ENCODE measurements at places on chromosomes 2 and 18. TPM values are rescaled to one million over a fixed set of nuclear protein-coding genes. Genes with fewer than 3 reads are reported as not detected.

The POU3F3 gene
- total RNA-seq, result not detected

GRCh38 chr18:25187521-25188192 is 164.3 kb downstream of the ZNF521 start:
- no peak for DNase-seq
- no peaks in the 10 kb centered on the region for H3K4me1 ChIP-seq
- no peak overlapping the region for H3K27ac ChIP-seq
- no peaks in the 10 kb centered on the region for H3K27me3 ChIP-seq
- no peaks in the 10 kb centered on the region for H3K36me3 ChIP-seq

The UGT1A4 gene
- not detected for total RNA-seq

- DNase-seq, result no peak
- no peaks in the 10 kb centered on the region for H3K36me3 ChIP-seq
- no peaks in the 10 kb centered on the region for H3K4me1 ChIP-seq
- H3K4me3 ChIP-seq, result no peak overlapping the region
- no peaks in the 10 kb centered on the region for H3K27me3 ChIP-seq
Observed at GRCh38 chr2:237629739-237630138, 2.4 kb downstream of the LRRFIP1 start.

The KRCC1 gene
- total RNA-seq, result 63.6 TPM

- H3K27me3 ChIP-seq, result no peaks in the 10 kb centered on the region
- H3K27ac ChIP-seq, result no peak overlapping the region
- no peak overlapping the region for H3K4me3 ChIP-seq
Observed at GRCh38 chr18:61765097-61765496, 127.7 kb downstream of the RNF152 start.

DNA sequence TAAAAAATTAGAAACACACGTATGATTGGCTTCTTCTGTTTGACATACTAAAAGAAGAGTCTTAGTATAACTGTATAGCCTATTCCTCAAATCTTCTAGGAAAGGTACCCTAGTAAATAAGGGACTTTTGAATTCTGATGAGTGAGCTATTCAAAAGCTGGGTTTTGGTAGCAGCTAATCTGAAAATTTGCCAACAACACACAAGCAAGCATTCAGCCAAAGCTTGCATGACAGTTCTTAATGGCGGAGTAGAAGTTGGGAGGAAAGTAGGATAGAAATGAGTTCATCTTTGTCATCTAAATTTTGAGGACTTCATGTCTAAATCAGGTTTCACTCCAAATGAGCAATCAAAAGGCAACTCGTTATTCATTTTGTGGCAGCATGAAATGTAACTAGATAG is 813.0 kb downstream of the MBD2 start:
- no peak overlapping the region for H3K4me3 ChIP-seq
- H3K36me3 ChIP-seq, result no peaks in the 10 kb centered on the region
- H3K27me3 ChIP-seq, result 0 out of 2 replicates have a peak, but pooled peaks cover 2% of the 10 kb centered on the region

GRCh38 chr2:202299712-202300111 is 34.1 kb downstream of the NOP58 start:
- DNase-seq, result no peak
- no peak overlapping the region for H3K4me3 ChIP-seq
- H3K4me1 ChIP-seq, result no peaks in the 10 kb centered on the region
- no peaks in the 10 kb centered on the region for H3K27me3 ChIP-seq
- peaks cover 78% of the 10 kb centered on the region for H3K36me3 ChIP-seq
- no peak overlapping the region for H3K27ac ChIP-seq

DNA sequence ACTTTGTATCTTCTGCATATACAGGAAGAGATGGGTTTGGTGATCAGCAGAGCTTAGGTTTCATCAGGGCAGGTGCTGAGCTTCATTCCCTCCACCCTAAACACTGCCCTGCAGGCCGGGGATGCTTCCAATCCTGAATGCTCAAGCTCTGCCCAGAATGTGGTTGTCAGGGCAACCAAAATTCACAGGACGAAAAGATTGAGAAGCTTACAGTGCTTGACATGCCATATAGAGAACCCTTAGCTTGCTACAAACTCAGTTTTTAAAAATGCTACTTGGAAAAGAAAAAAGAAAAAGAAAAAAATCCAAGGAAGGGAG is 65.6 kb downstream of the SH3RF3 start:
- H3K27me3 ChIP-seq, result no peaks in the 10 kb centered on the region
- no peaks in the 10 kb centered on the region for H3K36me3 ChIP-seq
- peak overlapping the region; percentile 86 for H3K27ac ChIP-seq
- DNase-seq, result no peak

The ITGB6 gene
- total RNA-seq, result not detected

GRCh38 chr2:16974688-16975087 is 309.1 kb upstream of the CYRIA start:
- no peaks in the 10 kb centered on the region for H3K27me3 ChIP-seq
- DNase-seq, result no peak
- no peaks in the 10 kb centered on the region for H3K4me1 ChIP-seq
- H3K4me3 ChIP-seq, result no peak overlapping the region
- H3K36me3 ChIP-seq, result no peaks in the 10 kb centered on the region
- no peak overlapping the region for H3K27ac ChIP-seq

- no peaks in the 10 kb centered on the region for H3K36me3 ChIP-seq
- H3K27ac ChIP-seq, result no peak overlapping the region
- no peaks in the 10 kb centered on the region for H3K4me1 ChIP-seq
Observed at GRCh38 chr2:10863837-10864236, 47.9 kb upstream of the KCNF1 start.

GRCh38 chr2:207766697-207767460 is 2.8 kb downstream of the FZD5 start:
- H3K27me3 ChIP-seq, result no peaks in the 10 kb centered on the region
- no peaks in the 10 kb centered on the region for H3K36me3 ChIP-seq
- peaks cover 60% of the 10 kb centered on the region for H3K4me1 ChIP-seq
- no peak overlapping the region for H3K27ac ChIP-seq
- no peak for DNase-seq
- no peak overlapping the region for H3K4me3 ChIP-seq

GRCh38 chr18:9615280-9615797 is 980 bp upstream of the PPP4R1 start:
- no peak overlapping the region for H3K27ac ChIP-seq
- no peaks in the 10 kb centered on the region for H3K27me3 ChIP-seq
- no peak for DNase-seq
- H3K36me3 ChIP-seq, result peaks cover 10% of the 10 kb centered on the region
- H3K4me3 ChIP-seq, result peak overlapping the region; percentile 70

The LRRC30 gene
- not detected for total RNA-seq

DNA sequence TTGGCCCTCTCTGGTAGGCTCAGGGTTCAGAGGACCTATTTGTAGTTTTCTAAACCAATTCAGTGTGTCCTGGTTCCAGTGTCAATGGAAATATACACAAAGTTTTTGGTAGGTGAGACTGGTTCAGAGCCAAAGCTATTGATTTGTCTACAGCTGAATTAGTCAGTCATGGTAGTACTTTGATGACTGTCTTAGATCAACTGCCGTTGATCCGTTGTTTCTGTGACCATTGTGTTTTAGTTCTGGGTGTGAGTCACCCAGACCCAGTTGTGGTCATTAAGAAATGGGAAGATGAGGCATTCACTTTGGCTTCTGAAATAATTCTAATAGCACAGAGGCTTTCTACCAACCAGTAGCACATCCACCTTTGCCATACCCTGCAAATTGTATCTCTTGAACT is 16.0 kb upstream of the RPE start:
- no peaks in the 10 kb centered on the region for H3K36me3 ChIP-seq
- no peak for DNase-seq
- H3K4me3 ChIP-seq, result no peak overlapping the region
- H3K27ac ChIP-seq, result no peak overlapping the region
- peaks cover 12% of the 10 kb centered on the region for H3K4me1 ChIP-seq

The ACVR1C gene
- not detected for total RNA-seq

The STPG4 gene
- total RNA-seq, result not detected

DNA sequence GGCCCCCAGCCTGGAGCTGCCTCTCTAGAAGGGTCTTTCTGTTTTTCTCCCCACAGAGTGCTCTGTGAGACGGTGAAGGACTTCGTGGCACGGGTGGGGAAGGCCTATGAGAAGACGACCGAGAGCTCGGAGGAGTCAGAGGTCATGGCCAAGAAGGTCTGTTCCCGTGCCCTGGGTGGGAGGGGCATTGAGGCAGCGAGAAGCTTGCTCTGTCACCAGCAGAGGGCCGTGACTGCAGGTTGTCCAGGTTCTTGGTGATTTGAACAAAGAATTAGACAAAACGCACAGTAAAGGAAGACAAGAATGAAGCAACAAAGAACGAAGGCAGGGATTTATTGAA is 93.9 kb downstream of the DGKD start:
- no peaks in the 10 kb centered on the region for H3K36me3 ChIP-seq
- no peak overlapping the region for H3K27ac ChIP-seq
- no peaks in the 10 kb centered on the region for H3K4me1 ChIP-seq
- no peaks in the 10 kb centered on the region for H3K27me3 ChIP-seq

DNA sequence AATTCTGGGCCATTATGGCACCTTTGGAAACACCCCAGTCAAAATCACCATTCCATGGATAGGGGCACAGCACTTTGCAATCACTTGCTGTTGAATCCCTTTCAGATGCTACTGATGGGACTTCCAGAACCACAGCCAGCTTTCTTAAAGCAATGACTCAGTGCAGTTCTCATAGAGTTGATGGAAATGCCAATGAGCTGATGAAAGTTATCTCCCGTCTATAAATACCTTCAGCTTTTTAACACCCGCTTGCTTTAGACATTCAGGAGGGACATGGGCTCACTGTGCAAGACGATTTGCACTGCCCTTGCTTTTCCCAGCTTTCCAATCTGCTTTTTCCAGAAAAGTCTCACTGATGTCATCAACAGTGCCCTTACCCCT is 66.7 kb upstream of the RPL31 start:
- no peaks in the 10 kb centered on the region for H3K36me3 ChIP-seq
- peaks cover 5% of the 10 kb centered on the region for H3K4me1 ChIP-seq
- no peaks in the 10 kb centered on the region for H3K27me3 ChIP-seq

DNA sequence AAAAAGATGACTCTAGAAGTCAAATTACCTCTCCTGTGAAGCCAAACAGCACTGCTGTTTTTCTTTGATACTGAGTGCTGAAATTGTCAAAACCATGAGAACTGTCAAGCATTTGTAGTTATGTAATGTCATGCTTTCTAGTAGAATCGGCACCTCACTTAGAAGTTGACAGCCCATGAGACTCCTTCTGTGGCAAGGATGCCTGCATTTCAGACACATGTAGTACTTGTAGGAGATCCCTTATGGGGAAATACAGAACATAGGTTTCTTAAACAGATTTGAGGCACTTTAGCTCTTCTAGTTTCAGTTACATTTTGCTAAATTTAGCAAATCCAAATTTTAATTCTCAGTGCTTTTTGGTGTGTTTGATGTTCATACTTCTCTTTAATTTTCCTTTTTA is 15.7 kb downstream of the ZNF407 start:
- H3K36me3 ChIP-seq, result no peaks in the 10 kb centered on the region
- H3K4me3 ChIP-seq, result no peak overlapping the region
- H3K27me3 ChIP-seq, result no peaks in the 10 kb centered on the region

DNA sequence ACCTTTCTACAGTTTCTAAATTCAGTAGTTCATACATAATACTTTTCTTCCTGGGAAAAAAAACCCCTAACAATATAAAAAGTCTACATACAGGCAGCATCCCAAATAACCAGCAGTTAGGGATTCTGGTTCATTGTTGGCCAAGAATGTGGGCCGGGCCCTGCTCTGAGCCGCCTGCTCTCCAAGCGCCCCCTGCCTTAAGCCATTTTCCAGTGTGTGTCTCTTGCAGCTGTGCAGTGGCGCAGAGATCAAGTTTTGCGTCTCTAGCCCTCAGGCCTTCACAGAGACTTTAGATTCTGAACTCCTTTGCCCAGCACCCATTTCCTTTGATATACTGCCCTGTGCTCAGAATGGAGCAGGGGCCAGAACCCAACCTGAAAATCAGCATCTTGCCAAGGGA is 32.9 kb downstream of the RMC1 start:
- H3K27me3 ChIP-seq, result no peaks in the 10 kb centered on the region
- peaks cover 50% of the 10 kb centered on the region for H3K36me3 ChIP-seq
- no peak overlapping the region for H3K27ac ChIP-seq
- H3K4me1 ChIP-seq, result peaks cover 12% of the 10 kb centered on the region

DNA sequence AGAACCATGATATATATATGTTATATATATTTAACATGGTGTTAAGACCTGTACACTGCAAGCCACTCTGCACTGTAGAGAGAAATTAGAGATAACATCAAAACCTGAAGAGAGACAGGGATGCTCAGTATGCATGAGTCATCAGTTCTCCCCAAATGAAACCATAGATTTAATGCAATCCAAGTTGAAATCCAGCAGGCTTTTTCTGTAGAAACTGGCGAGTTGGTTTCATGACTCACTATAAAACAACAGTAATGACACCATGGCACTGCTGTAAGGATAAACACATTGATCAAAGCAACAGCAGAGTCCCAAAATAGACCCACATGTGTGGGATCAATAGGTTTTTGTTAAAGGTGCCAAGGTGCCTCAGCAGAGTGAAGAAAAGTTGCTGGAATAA is 65.8 kb downstream of the RTP5 start:
- no peaks in the 10 kb centered on the region for H3K4me1 ChIP-seq
- H3K27me3 ChIP-seq, result no peaks in the 10 kb centered on the region
- no peak for DNase-seq

DNA sequence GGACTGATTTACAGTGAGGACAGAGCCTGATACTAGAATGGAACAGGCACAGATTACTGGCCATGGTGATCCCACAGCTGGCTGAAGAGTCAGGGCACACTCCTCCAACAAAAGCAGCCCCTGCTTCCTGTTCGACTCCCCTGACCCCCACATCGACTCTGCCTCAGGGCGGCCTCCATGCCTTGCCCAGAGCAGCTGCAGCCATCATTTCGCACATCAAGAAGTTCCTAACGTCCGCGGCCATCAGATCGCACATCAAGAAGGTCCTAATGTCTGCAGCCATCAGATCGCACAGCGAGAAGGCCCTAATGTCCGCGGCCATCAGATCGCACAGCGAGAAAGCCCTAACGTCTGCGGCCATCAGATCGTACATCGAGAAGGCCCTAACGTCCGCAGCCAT is 192.8 kb upstream of the PXDN start:
- H3K4me3 ChIP-seq, result no peak overlapping the region
- no peak for DNase-seq
- no peak overlapping the region for H3K27ac ChIP-seq

DNA sequence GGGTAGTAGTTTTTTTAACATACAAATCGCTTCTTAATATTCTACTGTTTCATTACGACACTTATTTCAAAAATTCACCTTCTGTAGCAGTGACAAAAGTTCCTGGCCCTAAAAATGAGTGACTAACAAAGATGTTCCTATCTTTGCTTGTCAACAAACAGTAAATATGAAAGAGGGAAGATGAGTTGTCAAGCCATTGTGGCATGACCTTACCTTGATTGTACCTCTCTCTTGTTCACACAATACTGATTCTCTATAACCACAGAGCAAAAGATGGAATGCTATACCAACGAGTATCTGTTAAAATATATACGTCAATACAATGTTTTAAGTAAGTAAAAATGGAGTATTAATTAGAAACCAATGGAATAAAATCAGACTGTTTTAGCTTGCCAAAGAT is 14.7 kb upstream of the GCG start:
- H3K4me3 ChIP-seq, result no peak overlapping the region
- no peaks in the 10 kb centered on the region for H3K4me1 ChIP-seq
- no peaks in the 10 kb centered on the region for H3K27me3 ChIP-seq
- DNase-seq, result no peak
- H3K36me3 ChIP-seq, result no peaks in the 10 kb centered on the region
- H3K27ac ChIP-seq, result no peak overlapping the region

- H3K4me1 ChIP-seq, result no peaks in the 10 kb centered on the region
- no peak overlapping the region for H3K27ac ChIP-seq
- no peaks in the 10 kb centered on the region for H3K27me3 ChIP-seq
- no peaks in the 10 kb centered on the region for H3K36me3 ChIP-seq
- H3K4me3 ChIP-seq, result no peak overlapping the region
- DNase-seq, result no peak
Observed at GRCh38 chr2:125313806-125314205, 1288.7 kb downstream of the CNTNAP5 start.

- peak; percentile 53 for DNase-seq
- no peaks in the 10 kb centered on the region for H3K27me3 ChIP-seq
- no peak overlapping the region for H3K27ac ChIP-seq
- peaks cover 19% of the 10 kb centered on the region for H3K4me1 ChIP-seq
- no peak overlapping the region for H3K4me3 ChIP-seq
Observed at GRCh38 chr18:34039201-34039600, 185.5 kb downstream of the NOL4 start.

The PPIL3 gene
- total RNA-seq, result 96.6 TPM
